ENCODE measurements at places on chromosomes 6 and 20.

GRCh38 chr6:106113256-106113959, 27.3 kb downstream of the PRDM1 start:
- no peak for DNase-seq

- no peak for DNase-seq
These were observed 227.2 kb upstream of the ASCC3 start for GRCh38 chr6:101108286-101108685.

- DNase-seq, result no peak
These were observed 126.8 kb downstream of the LRFN2 start for GRCh38 chr6:40460380-40460779.

DNA sequence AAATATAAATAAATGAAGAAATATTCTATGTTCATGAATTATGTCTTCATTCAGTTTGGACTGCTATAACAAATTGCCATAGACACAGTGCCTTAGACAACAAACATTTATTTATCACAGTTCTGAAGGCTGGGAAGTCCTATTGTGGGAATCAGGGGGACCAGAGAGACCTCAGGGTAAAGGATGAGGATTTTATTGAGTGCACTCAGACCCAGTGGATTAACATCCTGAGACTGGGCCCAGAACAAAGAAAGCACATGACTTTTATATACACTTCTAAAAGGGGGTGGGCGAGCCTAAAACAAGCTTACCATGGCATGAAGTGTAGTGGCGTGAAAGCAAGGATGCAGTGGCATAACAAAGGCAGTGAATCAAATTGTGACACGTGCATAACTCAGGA, 26.9 kb upstream of the CBLN4 start:
- no peak for DNase-seq

- DNase-seq, result no peak
These were observed 3.3 kb downstream of the PDE7B start for GRCh38 chr6:135854799-135855198.

- no peak for DNase-seq
These were observed 1.4 kb downstream of the PFDN4 start for GRCh38 chr20:54209216-54209813.

DNA sequence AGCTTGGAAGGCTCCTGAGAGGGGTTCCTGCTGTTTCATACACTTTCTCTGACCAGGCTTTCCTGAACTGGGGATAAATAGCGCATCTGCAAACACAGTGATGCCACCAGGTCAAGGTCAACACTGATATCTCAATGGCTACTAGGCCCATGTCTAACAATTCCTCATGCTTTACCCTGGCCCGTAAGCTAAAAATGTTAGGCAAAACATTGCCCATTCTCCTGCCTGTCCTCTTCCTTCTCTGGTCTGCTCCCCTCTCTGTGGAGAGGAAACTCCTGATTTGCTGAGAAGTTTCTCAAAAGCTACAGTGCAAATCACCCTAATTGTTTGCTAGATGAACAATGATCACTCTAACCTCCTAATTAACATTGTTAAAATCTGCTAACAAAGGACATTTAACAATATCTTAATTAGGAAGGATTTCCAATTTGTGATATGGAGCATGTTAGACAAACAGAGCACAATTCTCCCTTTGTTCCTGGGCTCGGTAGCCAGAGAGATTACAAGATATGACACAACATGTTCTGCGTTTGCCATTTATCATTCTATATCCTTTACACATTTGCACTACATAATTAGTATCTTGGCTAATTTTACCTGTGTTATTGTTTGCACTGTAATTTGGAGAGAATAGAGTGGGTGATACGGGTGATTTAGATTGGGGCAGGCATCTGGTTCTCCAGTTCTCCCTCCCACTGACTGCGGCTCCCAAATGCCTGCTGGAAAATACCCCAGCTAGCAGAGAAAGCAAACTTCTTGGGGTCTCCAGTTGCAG, 266.8 kb downstream of the CD83 start:
- no peak for DNase-seq

GRCh38 chr6:62150048-62150663, 135.9 kb downstream of the KHDRBS2 start:
- DNase-seq, result no peak

DNA sequence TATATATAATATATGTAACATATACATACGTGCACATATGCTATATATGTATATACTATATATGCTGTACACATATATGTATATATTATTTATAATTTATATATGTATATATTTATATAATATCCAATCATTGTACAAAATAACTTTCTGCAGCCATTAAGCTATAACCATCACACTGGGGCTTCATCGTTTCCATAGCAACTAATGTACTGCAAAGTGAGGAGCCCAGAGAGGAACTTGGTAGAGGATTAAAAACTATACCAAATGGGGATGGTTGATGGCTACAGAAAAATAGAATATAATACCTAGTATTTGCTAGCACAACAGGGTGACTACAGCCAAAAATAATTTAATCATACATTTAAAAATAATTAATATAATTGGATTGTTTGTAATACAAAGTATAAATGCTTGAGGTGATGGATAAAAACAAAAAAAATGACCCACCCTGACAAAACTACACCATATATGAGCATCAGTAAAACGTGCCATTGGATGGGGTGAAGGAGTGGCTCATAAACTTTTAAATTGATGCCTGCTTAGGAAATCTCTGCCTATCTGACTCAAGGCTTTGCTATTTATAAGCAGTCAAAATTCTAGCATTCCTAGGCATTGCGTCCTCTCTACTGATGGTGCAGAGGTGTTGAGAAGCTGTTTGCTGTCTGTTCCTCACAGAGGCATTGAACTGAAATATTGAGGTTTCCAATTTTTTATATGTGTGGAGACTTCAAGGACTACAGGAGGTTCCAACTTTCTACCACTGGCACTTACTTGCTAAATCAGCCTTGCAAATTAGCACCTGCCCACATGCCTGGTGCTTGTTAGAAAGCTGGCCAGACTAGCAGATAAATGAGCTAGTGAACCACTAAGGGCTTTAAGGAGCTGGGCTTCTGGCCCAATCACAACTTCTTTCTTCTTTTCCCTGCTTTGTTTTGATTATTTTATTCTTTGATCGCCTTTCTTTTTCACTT, 190.1 kb downstream of the SCP2D1 start:
- no peak for DNase-seq

- no peak for DNase-seq
These were observed 52.9 kb upstream of the SLC22A16 start for GRCh38 chr6:110529355-110529754.

- DNase-seq, result peak; percentile 91
These were observed 182.5 kb downstream of the GMPR start for GRCh38 chr6:16420715-16421461.

DNA sequence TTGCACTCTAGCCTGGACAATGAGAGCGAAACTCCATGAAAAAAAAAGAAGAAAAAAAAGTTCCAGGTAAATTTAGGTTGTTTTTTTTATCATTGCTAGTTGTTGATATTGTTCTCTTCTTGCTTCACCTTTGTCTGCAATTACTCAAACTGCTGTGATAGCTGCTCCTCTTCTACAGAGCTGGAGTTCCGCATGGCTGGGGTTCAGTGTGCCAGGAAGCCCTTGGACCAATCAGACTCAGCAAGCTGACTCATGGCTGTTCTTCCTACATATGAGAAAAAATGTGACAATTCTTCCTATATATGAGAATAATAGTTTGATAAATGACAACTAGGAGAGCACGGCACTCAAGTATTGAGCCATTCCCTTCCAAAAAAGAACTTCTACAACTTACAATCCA, 28.4 kb downstream of the DPPA5 start:
- DNase-seq, result no peak

- DNase-seq, result no peak
These were observed 34.1 kb upstream of the HMGA1 start for GRCh38 chr6:34202329-34203201.

- DNase-seq, result no peak
These were observed 154.0 kb downstream of the JARID2 start for GRCh38 chr6:15399641-15400470.

Measured in CD4-positive, alpha-beta T cell treated with Interleukin-4 for 4 hours (primary cell).